ENCODE measurements at places on chromosomes 2 and 18. TPM values are rescaled to one million over a fixed set of nuclear protein-coding genes. Genes with fewer than 3 reads are reported as not detected.

DNA sequence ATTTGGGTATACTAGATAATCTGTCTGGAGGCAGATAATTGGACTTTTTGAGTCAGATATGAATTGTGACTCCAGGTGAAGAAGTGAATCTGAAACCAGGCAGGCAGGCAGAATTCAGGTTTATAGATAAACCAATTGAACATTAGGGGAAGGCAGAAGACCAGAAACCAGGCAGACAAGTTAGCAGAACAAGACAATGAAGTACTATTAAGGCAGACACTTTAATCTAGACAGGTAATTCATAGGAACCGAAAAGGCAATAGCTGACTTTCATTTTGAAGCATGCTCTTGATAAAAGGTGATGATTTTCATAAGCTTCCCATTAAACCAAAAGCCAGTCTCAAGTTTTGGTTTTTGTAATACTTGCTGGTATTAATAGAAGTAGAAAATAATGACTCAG, 19.3 kb upstream of the SLC4A10 start:
- DNase-seq = no peak

GRCh38 chr2:203623096-203623495, 83.3 kb upstream of the CD28 start:
- no peak for DNase-seq

GRCh38 chr2:121368836-121369235, 83.8 kb upstream of the TFCP2L1 start:
- no peak for DNase-seq

TMEM200C gene
- polyA plus RNA-seq = under 0.01 TPM

Data from pancreas (tissue), 10 donors.